Kidney epithelial cell (primary cell): ENCODE measurements at places on chromosomes 12 and 14. TPM values are rescaled to one million over a fixed set of nuclear protein-coding genes. Genes with fewer than 3 reads are reported as not detected.
A peak's percentile ranks its signal among the peaks of the same experiment; 100 is the strongest.

DNA sequence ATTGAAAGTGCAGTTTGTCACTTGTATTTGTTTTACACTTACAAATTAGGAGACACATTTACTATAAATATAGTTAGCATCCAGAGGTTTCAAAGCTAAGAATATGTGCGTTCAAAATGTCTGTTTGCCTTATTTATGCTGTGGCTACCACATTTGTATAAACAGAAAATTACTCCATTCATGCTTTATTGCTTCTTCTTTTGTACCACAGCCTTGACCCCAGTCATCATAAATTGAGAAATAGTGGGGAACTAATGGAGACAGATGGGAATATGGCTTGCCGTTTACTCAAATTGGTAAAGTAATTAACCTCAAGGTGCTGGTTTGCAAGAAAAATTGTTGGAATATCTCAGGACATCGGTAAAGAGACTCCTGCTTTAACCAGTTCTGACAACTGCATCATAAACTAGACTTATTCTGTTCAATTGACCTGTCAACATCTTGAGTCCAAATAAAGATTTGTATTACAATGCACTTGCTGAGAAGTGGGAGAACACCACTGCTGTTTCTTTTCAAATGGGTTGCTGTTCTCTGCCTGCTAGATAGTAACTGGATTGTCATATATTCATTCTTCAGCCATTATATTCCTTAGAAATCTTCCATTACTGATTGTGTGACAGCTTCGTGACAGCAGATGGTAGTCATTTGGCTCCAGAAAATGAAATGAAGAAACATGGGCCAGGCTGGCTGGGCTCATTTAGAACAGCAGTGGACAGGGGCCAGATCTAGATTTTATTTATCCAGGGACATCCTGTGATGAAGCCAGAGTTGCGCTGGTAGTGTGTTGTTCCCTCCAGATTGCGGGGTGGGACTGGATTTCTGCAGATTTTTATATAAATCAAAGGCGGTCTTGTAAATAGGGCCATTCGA, 354.4 kb downstream of the EGLN3 start:
- DNase-seq = no peak

TBX5 gene
- total RNA-seq = not detected in 2 replicates

PAX9 gene
- total RNA-seq = 0.13 TPM in 1 of 2 replicates, not detected in the other

GRCh38 chr12:77696183-77696582, 134.5 kb upstream of the NAV3 start:
- no peak for DNase-seq

GRCh38 chr14:74558655-74559054, 53.4 kb downstream of the LTBP2 start:
- no peak for DNase-seq

NKX2-8 gene
- total RNA-seq = not detected in 2 replicates

GRCh38 chr12:122858171-122858570, 22.9 kb downstream of the HIP1R start:
- no peak for DNase-seq

- DNase-seq = no peak
These were observed 254.4 kb downstream of the KTN1 start for GRCh38 chr14:55834390-55834789.

LRRIQ1 gene
- total RNA-seq = 2.3 and 3.1 TPM in 2 replicates

DNA sequence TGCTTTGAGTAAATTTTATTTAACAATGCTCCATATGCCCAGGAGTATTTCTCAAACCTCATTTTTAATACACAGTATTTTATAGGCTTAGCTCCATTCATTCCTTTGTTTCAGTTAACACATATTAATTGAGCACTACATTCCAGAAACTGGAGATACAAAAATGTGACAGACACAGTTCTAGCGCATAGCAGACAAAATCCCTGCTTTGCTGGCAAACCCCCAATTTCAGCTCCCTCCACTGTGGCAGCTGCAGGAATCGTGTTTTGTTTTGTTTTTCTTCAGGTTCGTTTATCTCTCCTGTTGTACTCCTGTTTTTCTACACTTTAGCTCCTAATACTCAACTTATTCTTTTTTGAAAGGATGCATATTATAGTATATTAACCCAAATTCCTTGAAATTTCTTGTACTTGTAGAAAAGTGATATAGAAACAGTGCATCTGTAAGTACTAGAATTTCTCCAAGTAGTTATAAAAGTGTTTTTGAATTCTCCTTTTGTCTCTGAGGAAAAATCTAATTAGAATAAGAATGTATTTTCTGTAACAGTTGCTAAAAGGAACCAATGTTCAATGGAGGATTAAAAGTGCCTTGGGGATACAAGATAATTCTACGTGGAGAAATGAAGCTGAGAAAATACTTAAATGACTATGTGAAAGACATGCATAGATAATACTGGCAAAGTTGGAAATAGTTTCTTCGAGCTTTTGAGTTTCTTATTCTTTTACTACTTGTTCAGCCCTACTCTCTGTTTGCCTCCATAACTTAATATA, 6.4 kb upstream of the RAB21 start:
- DNase-seq = no peak

STAC3 gene
- 0.71 TPM in 1 of 2 replicates, not detected in the other for total RNA-seq

HOXC9 gene
- total RNA-seq = 12.3 and 15.5 TPM in 2 replicates

GRCh38 chr12:98238515-98239130, 276.8 kb upstream of the TMPO start:
- no peak for DNase-seq

DNA sequence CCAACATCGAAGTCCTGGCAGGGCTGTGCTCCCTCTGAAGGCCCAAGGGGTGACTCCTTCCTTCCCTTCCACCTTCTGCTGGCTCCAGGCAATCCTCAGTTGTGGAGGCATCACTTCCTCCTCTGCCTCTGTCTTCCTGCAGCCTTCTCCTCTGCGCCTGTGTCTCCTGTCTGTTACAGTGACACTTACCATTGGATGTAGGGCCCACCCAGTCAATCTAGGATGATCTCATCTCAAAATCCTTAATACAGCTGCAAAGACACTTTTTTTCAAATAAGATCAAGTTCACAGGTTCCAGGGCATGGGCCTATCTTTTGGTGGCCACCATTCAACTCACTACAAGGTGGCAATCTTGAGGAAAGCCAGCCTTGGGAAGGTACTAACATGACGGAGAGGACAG, 155.1 kb downstream of the ESRRB start:
- no peak for DNase-seq

GRCh38 chr12:101968770-101969169, 91.4 kb downstream of the DRAM1 start:
- DNase-seq = no peak

GRCh38 chr14:61561657-61562276, 133.5 kb upstream of the HIF1A start:
- DNase-seq = peak; percentile 100
